ENCODE measurements at places on chromosomes 5 and 9.

DNA sequence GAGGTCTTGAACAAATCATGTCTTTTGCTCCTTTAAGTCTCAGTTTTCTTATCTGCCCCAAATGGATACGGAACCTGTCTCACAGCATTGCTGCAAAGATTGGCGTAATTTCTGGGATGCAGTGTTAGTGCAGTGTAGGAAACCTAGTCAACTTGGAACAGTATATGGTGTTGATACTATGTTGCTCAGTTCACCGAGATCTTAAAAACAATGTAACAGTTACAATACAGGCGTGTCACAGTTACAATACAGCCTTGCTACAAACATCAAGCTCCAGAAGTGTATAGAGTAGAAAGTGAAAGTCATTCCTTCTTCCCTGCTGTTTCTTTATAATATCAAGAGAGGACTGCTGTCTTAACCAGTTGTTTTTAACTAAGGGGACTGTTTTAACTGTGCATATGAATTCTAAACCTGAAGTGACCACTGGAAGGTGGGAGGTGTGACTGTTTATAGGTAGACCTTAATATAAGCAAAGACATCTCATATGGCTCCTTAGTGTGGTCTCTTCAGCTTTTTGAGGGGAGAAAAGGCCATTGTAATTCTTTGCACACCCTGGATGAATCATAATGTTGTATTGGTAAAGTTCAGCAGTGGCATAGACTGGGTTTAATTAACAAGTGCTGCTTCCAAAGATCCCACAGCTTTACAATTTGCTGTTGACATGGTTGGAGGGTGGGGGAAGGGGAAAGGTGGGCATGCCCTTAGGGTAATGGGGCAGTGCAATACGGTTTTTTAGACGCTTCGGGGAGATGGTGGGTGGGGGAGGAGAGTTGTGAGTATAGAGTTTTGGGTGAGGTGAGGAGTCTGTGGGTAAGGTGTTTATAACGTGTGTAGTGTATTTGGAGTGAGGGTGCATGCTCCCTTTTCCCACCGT is 12.9 kb downstream of the PRRC2B start:
- no peak for DNase-seq

GRCh38 chr9:33106372-33106771 is 29.9 kb upstream of the SMU1 start:
- DNase-seq: no peak

- DNase-seq: no peak
Observed at GRCh38 chr5:169521366-169521983, 62.1 kb upstream of the SPDL1 start.

GRCh38 chr5:1479581-1480188 is 34.4 kb upstream of the SLC6A3 start:
- DNase-seq: peak; percentile 42

DNA sequence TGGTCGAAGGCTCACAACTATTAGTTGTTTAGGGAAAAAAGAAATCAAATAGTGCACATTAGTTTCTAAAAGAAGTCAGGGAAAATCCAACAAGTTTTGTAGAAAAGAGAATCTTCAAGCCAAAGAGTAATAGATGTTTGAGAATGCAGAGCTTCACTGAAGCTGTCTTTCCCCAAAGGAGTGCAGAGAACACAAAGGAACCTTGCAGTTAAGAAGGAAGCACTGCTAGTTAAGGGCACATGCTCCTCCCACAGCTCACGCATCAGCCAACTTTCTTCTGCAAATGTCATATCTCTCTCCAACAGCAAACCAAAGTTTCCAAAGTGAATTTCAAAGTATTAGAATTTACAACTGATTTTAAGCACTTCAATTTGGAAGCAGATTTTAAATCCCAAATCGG is 116.4 kb upstream of the FST start:
- DNase-seq: no peak

- no peak for DNase-seq
Observed at GRCh38 chr5:133742431-133742988, 130.2 kb upstream of the FSTL4 start.

- no peak for DNase-seq
Observed at GRCh38 chr5:9726931-9727330, 96.8 kb upstream of the TAS2R1 start.

- DNase-seq: no peak
Observed at GRCh38 chr5:102654559-102655349, 100.4 kb upstream of the PAM start.

DNA sequence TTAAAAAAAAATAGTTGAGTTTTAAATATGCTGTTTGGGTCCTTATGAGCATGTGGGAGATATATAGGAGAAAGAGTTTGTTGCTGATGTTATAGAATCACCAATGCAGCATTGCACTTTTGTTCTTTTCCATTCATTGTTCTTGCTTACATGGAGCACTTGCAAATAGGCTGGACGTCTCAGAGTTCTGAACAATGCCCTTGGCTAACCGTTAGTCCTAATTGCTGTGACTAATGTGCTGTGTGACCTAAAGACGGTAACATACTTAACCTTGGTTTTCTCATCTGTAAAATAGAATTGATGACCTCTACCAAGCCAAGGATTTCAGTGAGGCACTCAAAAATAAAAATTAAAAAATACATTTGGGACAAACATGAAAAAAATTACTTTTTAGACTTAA is 29.8 kb downstream of the PIK3R1 start:
- DNase-seq: no peak

GRCh38 chr5:135942202-135942771 is 12.5 kb downstream of the LECT2 start:
- no peak for DNase-seq

DNA sequence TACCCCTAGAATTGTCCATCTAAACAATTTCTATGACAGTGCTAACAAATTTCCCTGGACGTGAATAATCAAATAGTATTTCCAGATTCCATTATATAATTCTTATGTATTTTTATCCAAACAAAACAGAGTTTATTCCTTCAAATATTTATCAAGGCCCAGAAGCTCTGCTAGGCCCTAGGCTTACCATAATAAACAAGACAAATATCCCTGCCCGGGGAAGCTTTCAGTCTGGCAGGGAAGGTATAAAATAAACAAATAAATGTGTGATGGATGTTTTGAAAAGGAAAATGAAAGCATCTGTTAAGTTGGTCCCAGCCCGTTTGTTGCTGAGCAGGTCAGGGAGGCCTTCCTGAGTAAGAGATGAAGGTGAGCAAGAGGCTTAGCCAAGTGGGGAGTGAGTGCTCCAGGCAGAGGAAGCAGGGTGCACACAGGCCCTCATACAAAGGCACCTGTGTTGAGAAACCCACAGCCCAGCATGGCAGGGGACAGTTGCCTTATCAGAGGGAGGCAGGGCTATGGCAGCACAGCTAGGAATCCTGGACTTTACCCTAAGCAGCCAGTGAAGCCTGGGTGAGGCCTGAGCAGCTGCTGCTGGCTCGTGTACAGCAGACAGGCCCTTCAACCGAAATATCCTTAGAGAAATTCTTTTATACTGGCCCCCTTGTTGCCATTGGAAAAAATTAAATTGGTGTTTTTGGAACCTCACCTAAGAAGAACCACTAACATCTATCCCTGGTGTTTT is 7.7 kb upstream of the SLC35D2 start:
- no peak for DNase-seq

DNA sequence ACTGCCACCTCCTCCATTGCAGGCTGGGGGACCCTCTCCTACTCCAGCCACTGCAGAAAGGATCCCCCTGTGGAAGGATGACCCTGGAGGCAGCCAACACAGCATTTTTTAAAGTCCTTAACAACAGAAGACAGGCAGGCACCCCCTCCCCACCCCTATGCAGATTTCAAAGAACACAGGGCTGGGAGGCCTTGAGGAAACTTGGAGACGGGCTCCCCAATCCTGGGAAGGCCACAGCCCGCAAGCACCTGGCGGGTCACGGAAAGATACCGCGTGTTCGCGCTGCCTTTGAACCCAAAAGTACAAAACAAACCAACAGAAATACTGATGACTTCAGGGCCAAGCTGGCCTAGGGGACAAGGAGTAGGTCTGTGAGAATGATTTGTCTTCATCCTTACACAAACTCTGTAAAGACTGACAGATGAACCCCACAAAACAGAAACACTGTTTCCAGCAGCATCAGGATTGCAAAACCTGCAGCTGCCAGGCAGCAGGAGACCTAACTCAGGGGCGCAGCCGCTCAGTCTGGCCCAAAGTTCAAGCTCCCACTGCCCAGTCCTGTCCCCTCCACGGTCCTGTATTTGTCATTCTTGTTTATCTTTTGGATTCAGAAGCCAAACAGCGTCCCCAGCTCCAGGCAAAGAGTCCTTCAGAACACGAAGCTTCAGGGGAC is 13.8 kb downstream of the VAV2 start:
- no peak for DNase-seq

DNA sequence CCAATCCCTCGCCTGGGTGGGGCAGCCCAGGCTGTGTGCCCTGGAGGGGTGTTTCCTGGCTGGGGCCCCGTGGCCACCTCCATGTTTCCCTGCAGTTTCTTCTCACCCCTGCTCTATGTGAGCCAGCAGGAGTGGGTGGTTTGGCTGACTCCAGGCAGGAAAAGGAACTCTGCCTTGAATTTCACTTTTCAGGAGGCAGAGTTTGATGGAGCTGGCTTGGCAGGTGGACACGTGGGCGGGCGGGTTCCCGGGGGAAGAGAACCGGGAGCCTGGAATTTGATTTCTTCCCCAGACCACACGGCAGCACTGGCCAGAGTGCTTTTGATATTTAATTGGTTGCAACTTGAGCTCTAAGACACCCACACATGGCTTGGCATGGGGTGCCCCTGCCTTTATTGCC is 119.8 kb upstream of the PANK3 start:
- DNase-seq: no peak

DNA sequence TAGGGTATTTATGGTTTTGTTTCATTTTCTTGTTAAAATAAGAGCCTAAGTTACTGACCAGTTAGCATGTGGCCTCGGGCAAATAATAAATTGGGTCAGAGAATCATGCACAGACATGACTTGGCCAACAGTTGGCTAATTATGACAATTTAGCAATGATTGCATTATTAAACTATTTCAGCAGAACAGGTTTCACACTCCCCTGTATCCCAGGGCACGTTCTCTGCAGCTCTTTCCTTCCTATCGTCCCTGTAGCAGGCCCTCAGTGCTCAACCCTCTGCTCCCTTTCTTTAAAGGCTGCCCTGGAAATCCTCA is 167.9 kb downstream of the TSSK1B start:
- no peak for DNase-seq

- DNase-seq: no peak
Observed at GRCh38 chr5:144207875-144208444, 37.3 kb downstream of the KCTD16 start.

DNA sequence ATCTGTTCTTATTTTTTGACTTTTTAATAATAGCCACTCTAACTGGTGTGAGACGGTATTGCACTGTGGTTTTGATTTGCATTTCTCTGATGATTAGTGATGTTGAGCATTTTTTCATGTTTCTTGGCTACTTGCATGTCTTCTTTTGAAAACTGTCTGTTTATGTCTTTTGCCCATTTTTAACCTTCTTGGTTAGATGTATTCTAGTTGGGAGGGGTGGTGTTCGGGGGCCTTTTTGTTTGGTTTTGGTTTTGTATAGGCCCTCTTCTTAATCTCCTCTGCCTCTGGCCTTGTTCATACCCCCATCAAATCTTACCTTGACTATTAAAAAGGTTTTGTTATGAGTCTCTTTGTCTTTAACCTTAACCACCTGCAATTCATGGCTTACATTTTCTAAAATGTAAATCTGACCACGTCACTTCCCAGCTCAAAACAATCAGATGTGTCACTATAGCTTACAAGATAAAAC is 107.8 kb upstream of the NR4A3 start:
- no peak for DNase-seq

DNA sequence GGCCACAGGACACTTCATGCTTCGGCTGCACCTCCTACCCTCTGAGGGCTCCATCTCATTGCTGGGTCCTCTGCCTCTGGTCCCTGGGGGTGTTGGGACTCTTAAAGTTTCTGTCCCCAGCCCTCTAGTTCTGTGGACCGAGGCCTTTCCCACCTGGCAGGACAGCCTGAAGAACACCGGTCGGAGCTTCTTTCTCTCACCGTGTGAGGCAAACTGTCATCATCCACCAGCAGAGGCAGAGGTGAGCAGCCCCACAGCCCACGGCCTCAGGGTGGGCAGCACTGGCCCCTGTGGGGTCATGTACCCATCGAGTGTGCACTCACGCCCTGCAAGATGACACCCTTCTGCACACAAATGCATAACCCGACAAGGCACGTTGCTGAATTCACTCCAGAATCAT is 49.9 kb downstream of the IRX2 start:
- DNase-seq: no peak

DNA sequence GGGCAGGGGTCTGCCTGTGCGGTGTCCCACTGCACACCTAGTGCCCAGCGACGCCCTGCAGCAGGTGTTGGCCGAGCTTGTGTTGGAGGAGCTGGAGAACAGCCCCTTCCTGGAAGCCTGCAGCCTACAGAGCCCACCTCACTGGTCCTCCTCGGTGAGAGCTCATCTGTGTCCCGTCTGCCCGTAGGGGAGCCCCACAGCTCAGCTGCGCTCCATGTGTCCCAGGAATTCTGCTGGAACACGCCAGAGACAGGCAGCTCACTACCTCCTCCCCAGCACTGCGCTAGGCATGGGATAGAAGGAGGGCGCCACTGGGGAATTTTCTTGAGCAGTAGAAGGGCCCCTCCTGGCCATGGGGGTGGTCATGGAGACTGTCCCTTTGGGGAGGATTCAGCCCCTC is 44.0 kb downstream of the DUSP1 start:
- no peak for DNase-seq

DNA sequence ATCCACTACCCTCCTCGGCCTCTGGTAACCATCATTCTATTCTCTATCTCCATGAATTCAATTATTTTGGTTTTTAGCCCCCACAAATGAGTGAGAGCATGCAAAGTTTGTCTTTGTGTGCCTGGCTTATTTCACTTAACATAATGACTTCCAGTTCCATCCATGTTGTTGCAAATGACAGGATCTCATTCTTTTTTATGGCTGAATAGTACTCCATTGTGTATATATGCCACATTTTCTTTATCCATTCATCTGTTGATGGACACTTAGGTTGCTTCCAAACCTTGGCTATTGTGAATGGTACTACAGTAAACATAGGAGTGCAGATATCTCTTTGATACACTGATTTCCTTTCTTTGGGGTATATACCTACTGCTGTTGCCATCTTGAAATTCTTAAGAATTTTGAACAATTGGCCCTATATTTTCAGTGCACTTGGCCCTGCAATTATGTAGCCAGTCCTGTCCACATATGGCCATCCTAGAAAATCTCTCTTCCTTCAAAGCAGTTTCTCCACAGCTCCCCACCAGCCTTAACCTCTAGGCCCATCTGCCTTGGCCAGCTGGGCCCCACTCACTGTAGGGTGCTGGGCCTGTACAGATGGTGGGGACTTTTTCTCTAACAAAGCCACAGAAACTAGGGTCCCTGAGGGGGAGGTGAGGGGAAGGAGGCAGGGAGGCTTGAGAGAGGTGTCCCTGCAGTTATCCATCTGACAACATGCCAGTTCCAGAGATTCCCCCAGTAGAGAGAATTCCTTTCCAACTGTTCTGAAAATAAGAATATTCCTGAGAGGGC is 81.9 kb upstream of the LHFPL2 start:
- DNase-seq: no peak

- DNase-seq: no peak
Observed at GRCh38 chr9:68709291-68710110, 4.5 kb downstream of the PIP5K1B start.

GRCh38 chr5:1392801-1393565 is 48.1 kb upstream of the CLPTM1L start:
- no peak for DNase-seq

- DNase-seq: no peak
Observed at GRCh38 chr9:90974016-90974415, 172.4 kb downstream of the SYK start.
